ENCODE measurements at places on chromosomes 7 and 10. TPM values are rescaled to one million over a fixed set of nuclear protein-coding genes. Genes with fewer than 3 reads are reported as not detected.

DNA sequence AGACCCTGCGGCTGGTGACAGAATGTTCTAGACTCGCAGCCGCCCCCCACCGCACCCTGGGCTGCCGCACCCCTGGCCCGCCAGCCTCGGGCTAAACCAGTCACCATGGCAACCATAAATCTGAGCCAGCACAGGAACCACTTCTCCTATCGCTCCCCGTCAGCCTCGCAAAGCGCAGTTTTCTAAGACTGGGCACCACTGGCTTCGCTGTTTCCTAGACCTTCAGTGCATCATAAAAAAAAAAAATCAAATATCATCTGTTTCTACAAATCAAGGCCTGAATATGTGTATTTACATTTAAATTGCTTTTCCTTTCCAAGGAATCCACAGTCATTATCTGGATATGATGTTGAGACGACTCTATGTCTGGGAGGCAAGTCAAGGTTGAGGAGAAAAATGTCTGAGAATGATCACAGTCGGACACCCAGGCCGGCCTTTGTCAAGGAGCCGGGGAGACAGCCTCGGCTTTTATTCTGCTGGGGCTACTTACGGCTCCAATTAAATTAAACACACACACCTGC lies 99.9 kb downstream of the PTPRN2 start:
- no peak for DNase-seq

DNA sequence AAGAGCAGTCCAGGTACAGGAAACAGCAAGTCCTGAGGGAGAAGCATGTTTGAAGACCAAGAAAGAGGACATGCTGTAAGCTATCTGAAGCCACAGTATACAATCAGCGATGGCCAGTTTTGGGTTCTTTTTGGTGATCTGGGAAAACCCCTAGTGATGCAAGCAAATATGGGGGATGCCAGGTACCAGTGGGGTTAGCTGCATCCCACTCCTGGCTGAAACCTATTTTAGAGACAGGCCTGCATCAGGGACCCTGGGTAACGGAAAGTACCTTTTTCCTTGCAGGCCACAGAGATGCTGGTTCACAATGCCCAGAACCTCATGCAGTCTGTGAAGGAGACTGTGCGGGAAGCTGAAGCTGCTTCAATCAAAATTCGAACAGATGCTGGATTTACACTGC lies 32.9 kb downstream of the AP3M1 start:
- no peak for DNase-seq

DNA sequence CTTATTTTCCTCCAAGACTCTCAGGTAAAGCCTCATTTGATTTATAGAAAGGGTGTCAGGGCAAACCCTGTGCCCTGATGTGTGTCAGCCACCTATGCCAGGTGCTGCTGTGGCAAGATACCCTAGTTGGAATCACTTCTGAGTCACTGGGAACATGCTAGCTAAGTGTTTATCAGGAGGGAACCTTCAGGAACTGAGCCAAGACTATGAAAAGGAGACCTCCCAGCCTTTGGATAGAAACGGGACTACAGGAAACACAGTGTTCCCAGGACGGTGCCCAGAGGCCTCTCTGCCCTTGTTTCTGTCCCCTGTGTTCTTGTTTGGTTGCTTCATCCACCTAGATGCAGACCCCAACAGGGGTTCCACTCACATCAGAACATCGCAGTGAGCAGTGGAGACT lies 28.5 kb downstream of the CNNM1 start:
- DNase-seq: no peak

DNA sequence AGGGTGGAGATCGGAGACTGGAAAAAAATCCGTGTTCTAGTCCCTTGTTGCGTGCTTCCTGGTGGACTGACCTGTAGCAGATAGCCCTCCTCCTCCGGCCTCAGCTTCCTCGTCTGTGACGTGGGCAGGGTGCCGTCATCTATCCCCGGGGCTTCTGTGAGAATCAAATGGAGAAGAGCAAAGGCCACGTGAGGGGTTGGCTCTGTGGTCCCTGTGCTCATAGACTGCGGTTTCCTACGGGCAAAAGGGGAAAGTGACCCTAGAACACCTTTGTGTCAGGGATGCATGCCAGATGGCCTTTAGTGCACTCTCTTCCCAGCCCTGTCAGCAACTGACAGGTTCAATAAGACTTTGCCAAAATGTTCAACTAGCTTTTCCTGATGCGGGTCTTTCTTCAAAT lies 33.7 kb downstream of the GRK5 start:
- DNase-seq: no peak

DNA sequence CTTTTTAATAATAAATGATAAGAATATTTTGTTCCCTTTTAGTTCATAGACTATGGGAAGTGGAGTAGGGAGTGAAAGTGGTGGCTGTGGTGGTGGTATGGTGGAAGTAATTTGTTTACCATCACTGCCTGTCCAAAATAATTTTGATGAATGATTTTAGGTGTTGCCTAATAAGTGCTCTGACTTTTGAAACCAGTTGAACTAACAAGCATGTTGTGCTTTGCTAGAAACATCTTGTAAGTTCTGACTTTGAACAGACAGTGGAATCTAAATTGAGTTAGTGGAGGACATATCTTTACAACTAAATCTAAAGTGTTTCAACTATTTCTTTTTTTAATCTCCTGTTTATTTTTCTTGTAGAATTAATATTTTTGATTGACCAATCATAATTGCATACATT lies 49.7 kb downstream of the ZEB1 start:
- DNase-seq: no peak

The WIPF3 gene
- total RNA-seq: 2.1 TPM

The TEX36 gene
- total RNA-seq: not detected

DNA sequence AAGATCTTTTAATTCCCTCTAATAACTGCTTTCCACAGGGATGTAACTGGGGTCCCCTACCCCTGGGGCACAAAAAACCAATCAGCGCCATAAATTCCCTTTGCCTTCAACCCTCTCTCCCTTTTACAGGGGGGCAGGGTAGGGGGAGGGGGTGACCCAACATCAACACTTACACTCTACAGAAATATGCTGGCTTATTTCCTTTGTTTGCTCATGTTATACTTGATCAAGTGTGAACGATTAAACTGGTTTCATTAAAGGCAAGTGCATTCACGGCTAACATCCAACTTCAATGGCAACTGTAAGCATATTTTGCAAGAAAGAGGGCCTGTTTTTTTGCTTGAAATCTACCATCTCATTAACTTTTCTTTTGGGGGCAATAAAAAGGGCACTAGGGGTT lies 2.9 kb downstream of the CTBP2 start:
- no peak for DNase-seq

DNA sequence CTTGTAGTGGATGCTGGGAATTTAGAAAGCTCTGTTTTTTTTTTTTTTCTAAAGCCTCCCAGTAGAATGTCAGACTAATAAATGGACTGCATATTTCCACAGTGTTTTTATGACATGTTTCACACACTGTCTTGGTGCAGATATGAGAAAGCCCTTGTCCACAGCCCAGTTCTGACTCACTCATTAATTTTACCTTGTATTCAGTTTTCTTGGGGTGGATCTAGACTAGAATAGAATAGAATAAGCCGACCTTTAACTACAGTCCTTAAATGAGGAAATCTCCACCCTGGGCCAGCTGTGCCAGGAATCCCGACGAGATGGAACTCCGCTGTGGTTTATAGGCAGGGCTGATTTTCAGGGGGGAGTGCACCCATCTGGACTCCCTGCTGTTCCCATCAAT lies 274.7 kb downstream of the NRG3 start:
- DNase-seq: no peak

- DNase-seq: no peak
These were observed 28.8 kb upstream of the SNX13 start for GRCh38 chr7:17968791-17969715.

DNA sequence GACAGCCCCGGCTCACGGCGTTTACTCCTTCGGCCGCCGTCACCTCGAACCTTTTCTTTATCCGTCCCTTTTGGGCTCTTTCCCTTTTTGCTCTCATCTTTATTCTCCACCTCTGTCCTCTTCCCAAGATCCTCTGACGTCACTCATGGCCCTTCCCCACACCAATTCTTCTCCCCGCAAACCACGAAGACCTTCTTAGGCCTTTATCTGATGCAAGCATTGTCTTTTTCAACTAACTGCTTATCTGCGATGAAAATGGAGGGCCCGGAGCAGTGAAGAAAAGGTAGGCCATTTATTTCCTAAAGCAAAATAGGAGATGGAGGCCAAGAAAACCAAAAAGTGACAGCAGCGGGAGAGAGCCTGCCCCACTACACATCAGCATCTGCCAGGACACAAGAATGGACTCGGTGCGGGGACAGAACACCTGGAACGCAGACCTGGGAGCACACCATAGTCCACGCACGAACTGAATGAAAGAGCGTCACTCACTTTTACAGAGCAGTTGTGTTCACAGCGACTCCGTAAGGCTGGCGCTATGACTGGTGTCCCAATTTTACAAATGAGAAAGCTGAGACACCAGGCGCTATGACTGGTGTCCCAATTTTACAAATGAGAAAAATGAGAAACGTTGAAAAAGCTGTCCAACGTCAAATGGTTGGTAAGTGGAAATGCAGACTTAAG lies 45.3 kb downstream of the ZNF777 start:
- no peak for DNase-seq

Data from left colon (tissue), 2 donors.